AG08396 (cell line): ENCODE measurements at places on chromosomes 3 and 15.
A peak's percentile ranks its signal among the peaks of the same experiment; 100 is the strongest.

GRCh38 chr3:151209654-151210053 is 6.6 kb upstream of the GPR171 start:
- no peak for DNase-seq

DNA sequence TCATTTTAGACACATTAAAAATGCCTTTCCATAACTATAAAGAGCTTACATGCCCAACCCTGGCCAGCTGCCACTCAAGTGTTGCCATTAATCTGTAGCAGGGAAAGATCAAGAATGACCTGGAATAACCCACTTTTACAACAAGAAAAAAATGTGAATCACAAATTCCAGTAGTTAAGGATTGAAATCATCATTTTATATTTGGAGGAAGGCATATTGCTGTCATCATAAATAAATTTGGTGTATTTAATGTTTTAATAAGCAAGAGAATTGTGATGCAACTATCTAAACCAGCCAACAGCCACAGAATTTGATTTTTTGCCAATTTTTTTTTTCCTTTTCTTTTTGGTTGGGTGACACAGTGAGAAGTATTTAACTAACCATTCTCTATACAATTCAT is 240.0 kb upstream of the SEMA6D start:
- DNase-seq = no peak

DNA sequence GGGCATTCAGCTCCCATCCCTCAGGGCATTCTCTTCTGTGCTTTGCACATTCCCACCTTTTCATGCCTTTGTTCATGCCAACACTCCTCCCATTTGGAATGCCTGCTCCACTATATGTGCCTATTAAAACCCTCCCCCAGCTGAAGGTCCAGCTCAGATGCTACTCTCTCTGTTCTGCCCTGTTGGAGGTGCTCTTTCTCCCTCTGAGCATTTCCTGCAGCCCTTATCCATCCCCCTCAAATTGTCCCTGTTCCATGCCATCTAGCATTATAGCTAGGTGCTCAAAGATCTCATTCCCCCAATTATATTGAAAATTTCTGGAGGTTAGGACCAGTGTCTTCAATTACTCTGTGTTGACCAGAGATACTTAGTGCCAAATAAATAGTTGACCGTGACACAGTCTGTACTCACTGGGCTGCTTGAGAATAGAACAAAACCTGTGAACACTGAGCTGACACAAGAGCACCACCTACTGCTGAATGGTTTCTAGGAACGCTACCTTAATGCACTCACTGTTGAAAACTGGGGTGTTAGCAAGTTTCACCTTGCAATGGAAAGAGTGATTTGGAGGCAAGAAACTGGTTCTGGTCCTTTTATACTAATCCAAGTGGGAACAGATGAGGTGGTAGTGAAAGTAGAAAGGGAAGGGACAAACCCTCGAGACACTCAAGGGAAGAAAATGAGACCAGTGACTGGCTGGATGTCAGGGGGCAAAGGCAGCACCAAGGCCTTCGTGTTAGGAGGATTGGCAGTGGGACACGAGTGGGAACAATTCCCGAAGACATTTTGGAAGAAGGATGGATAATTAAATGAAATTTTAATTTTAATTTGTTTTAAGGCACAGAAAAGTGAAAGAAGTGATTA is 289.8 kb upstream of the ROPN1 start:
- DNase-seq = peak; percentile 49

DNA sequence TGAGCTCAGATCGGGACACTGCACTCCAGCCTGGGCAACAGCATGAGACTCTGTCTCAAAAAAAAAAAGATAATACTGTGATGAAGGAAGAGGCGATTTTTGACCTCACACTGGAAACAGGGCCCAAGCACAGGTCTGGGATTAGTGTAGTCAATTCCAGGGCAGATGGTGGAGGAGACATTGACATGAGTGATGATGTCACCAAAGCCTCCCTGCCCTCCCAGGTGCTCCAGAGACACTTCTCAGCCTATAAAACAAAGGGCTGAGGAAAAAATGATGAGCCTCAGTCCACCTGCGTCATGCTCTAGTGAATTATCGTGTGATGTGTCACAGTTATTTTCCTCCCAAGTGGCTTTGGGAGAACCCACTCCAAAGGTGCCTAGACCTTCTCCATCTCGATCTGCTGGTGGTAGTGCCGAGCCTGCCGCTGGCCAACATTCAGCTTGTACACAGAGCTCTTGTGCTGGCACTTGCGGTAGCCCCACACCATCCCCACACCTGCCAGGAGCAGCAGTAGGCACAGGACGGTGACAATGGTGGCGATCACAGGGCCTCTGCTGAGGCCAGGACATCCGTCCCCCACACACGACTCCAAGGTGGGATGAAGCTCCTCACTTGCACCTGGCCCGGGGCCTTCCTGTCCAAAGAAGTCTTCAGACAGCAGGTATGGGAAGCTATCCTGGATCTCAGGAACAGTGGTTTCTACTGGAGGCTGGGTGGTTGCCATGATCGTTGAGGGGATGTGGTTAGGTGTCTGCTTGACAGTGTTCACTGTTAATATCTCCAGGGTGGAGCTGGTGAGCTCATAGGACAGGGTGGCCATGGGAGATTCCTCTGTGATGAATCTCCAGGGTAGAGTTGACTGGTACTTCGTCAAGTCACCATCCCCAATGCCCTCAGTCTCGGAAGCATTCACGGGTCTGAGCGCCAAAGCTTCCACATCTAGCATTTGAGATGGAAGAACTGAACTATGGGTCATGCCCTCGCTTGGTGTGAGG is 38.8 kb downstream of the CRTAP start:
- no peak for DNase-seq

DNA sequence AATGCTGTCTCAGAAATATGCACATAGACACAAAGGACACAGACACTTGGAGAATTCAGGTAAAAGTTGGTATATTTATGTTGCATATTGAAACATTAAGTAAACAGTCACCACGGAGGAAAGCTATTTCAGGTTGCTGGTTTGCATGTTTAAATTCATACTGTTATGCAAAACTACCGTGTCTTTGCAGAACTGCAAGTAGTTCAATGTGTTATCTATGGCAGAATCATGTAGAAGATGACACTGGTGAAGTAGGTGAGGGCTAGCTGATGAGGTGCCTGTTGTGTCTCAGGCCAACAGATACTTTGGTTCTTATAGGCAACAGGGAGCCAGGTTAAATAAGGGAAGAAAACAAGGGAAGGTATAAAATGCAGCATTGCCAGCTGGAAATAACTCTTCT is 511.3 kb downstream of the DIPK2A start:
- DNase-seq = no peak

- DNase-seq = no peak
Observed at GRCh38 chr3:31936420-31937060, 44.5 kb downstream of the OSBPL10 start.

GRCh38 chr15:91609966-91610365 is 243.5 kb upstream of the SLCO3A1 start:
- no peak for DNase-seq

- DNase-seq = no peak
Observed at GRCh38 chr15:69743091-69743490, 290.5 kb downstream of the RPLP1 start.

GRCh38 chr15:101213147-101213546 is 38.7 kb downstream of the CHSY1 start:
- no peak for DNase-seq

- peak; percentile 25 for DNase-seq
Observed at GRCh38 chr3:28915741-28916500, 364.9 kb upstream of the RBMS3 start.

- DNase-seq = no peak
Observed at GRCh38 chr3:146781059-146781458, 175.9 kb upstream of the PLSCR5 start.

GRCh38 chr3:47261301-47261700 is 21.3 kb downstream of the KIF9 start:
- no peak for DNase-seq

- no peak for DNase-seq
Observed at GRCh38 chr3:113968986-113969385, 21.2 kb downstream of the ZDHHC23 start.

GRCh38 chr3:37591116-37591781 is 270.4 kb upstream of the CTDSPL start:
- no peak for DNase-seq

GRCh38 chr3:41148478-41148877 is 50.8 kb upstream of the CTNNB1 start:
- DNase-seq = no peak

DNA sequence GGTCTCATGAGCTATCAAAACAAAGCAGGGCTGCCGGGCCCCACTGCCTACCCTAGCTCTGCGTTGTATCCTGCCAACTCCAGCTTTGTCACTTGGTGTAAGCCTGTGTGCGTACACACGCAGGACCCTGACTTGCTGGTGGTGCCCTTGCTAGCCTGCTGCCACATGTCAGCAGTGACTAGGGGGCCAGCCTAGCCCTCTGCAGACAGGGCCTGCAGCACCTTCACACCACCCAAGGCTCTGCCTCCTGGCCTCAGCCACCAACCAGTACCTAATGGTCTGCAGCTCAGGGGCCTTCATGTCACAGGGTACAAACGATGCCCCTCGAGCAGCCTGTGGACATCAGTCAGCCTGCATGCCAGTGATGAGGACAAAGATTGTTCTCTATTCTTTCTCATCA is 30.1 kb upstream of the DUSP7 start:
- DNase-seq = no peak

DNA sequence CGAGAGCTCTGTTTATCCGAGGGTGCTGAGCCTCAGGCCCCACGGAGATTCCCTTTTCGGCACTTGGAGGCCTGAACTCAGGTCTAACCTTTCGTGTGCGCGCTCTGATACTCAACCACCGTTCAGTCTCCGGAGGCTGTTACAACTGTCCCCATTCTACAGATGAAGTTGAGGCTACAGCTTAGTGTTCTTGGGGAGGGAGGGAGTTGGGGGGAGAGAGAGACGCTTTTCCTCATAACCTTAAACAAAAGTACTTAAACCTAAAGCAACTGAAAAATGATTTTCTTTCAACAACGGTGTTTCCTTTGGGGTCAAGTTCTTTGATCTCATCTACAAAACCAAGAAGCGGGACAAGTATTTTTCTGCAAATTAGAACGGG is 952 bp upstream of the CHST2 start:
- no peak for DNase-seq

GRCh38 chr15:89654847-89655805 is at the start of gene KIF7:
Gene KIF7, minus strand, starts transcription at chr15:89655467. Its CDS starts 2,537 bp downstream, at chr15:89652930.
- DNase-seq = peak; percentile 93

GRCh38 chr3:174215456-174215855 is 643.7 kb upstream of the NAALADL2 start:
- no peak for DNase-seq

DNA sequence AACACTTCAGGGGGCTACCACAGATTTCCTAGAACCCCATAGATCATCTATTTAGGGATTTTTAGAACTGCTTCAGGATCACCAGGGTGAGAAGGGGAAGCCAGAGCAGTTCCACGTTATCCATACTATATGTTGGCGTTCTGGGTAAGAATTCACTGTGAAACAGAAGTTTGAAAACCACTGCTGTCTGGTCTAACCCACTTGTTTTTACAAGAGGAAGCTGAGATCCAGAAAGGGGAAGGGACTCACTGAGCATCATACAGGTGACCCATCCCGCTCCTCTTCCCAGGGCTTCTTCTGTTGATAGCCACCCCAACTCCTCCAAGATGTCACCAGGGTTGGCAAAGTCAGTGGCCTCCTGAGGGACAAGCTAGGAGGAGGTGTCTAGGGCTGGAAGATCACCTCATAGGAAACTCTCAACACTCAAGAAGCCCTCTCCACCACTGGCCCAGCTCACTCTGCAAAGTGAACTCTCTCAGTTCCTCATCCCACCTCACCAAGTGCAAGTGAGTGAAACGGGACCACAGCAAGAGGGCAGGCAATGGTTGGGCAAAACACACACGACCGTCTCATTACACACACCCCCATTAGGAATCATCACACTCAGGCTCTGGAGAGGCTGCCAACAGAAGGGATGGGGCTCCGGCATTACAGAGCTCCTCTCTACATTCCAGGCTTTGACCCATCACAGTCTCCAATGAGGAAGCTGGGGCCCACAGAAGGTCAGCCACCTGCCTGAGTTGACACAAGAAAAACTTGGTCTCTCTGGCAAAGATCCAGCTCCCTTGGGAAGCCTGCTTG is 1.8 kb downstream of the DAPK2 start:
- no peak for DNase-seq

DNA sequence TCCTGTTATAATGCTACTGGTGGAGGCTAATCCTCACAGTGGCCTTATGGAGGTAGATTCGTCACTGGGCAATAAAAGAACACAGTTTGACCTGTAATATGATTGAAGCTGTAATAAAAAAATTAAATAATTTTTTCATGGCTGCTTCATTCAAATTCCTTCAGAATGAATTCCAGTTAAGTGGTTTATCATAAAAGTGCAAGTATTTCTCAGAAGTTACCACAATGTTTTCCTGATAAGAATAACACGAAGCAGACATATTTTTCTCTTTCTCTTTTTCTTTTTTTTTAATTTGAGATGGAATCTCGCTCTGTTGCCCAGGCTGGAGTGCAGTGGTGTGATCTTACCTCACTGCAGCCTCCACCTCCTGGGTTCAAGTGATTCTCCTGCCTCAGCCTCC is 15.6 kb downstream of the B4GALT4 start:
- no peak for DNase-seq

DNA sequence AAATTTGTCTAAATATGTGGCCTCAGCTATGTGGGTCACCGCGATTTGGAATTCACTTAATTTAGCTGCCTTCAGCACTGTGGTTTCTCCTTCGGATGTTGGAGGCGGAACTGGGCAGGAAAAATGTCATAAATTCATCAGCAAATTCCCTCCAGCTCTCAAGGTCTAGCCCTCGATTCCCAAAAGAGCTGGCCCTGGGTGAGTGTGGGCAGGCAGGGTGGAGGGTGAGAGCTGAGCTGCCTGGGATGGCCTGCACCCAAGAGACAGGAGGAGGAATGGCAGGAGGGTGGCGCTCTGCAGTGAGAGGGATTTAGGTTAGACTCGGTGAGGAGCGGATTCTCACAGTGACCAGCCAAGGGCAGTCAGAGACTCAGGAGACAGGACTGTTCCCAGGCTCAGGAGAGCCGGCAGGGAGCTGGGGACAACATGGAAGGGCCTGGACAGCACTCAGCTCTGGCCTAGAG is 57.1 kb downstream of the FEM1B start:
- DNase-seq = peak; percentile 29

DNA sequence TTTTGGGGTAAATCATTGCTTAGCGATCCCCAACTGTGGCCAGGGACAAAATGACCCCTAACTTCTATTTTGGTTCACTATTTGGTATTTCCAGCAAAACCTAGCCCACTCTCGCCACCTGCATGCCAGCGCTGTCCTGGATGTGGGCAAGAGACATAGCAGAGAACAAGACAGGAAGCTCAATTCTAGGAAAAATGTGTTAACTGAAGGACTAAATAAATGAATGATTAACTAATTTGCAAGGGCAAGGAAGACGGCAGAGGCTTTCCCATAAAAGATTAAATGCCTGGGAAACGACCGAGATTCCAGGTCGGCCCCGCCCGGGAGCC is 408 bp downstream of the NICN1 start:
- DNase-seq = no peak
